Substantia nigra (tissue), 51 donors: ENCODE measurements at places on chromosomes 3 and 15.

GRCh38 chr3:143311096-143311495, 191.5 kb downstream of the CHST2 start:
- DNase-seq: no peak

- DNase-seq: no peak
Observed at GRCh38 chr15:43390723-43391122, 19.8 kb downstream of the TUBGCP4 start.

GRCh38 chr3:178588628-178589027, 52.4 kb downstream of the KCNMB2 start:
- DNase-seq: no peak

DNA sequence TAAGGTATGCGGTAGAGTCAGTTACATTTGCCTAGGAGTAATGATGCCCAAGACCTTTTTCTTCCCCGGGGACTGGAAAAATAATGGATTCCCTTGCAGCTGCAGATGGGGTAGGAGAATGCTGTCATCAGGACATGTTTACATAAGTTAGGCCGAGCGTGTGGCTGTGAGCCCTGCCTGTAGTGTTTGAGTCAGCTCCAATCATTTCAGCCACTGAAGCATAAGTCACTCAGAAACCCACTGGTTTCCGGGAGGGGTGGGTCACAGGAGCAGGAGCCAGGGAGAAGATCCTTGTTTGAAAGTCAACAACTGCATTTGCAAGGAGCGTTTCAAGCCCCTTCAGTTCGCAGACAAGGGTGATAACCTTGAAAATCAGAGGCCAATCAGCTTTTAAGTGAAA, 562.3 kb downstream of the MCTP2 start:
- no peak for DNase-seq

- DNase-seq: no peak
Observed at GRCh38 chr3:134804508-134805480, 9.7 kb downstream of the EPHB1 start.

- DNase-seq: no peak
Observed at GRCh38 chr15:99095626-99096025, 9.3 kb upstream of the SYNM start.

GRCh38 chr15:92924216-92924615, 24.1 kb downstream of the CHD2 start:
- no peak for DNase-seq
